ENCODE measurements at places on chromosomes 2 and 18. TPM values are rescaled to one million over a fixed set of nuclear protein-coding genes. Genes with fewer than 3 reads are reported as not detected.

GRCh38 chr18:13480571-13481255, 245.6 kb downstream of the FAM210A start:
- no peak for DNase-seq

- no peak for DNase-seq
Observed at GRCh38 chr2:234770715-234771141, 181.1 kb upstream of the SH3BP4 start.

- no peak for DNase-seq
Observed at GRCh38 chr2:131567891-131568290, 40.2 kb downstream of the CCDC74A start.

GRCh38 chr2:202109737-202110184, 36.7 kb downstream of the KIAA2012 start:
- no peak for DNase-seq

DNA sequence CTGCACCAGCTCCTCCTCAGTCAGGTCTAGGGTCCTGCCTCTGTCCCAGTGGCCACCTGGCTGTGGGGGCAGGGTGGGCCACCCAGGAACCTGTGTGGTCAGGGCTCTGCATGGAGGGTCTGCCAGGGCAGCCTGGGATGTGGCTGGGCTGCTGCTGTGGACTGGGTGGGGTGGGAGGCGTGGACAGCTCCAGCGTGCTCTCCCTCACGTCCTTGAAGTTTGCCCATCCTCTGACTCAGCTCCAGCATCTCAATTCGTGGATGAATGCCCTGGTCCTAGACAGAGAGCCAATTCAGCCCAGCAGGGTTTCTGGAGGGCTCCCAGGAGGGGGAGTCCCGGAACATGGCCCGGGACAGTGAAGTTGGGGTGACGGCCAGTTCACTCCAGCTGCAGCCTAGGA, 64.3 kb upstream of the EPAS1 start:
- no peak for DNase-seq

- no peak for DNase-seq
Observed at GRCh38 chr2:70921839-70922234, 13.9 kb upstream of the ATP6V1B1 start.

DNA sequence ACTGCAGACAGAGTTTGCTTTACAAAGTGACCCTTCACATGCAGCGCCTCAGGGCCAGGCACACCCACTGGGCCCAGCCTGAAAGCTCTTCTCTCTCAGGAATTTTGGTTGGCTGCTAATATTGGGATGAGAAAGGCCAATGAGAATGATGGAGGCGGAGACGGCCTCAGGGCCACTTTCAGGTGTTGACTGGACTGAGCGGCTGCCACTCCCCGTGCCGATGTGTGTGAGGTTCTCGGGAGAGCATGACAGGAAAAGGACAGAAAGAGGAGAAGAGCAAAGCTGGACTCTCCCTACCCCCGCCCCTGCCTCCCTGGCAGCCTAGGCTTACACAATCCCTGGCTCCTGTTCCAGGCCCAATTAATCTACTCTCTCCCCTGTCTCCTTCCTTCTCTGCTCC, 155.7 kb downstream of the CELF4 start:
- DNase-seq = no peak

GRCh38 chr2:197435598-197436420, 981 bp upstream of the SF3B1 start:
- DNase-seq = no peak

GRCh38 chr2:233556881-233557736, 9.5 kb downstream of the USP40 start:
- DNase-seq = no peak

LIMS3 gene
- 0.93 TPM for total RNA-seq

MAP4K4 gene
- total RNA-seq = 171 TPM

AKAIN1 gene
- total RNA-seq = not detected
